ENCODE measurements at places on chromosomes 2 and 18.

- DNase-seq = no peak
Observed at GRCh38 chr2:184463102-184463865, 135.0 kb upstream of the ZNF804A start.

DNA sequence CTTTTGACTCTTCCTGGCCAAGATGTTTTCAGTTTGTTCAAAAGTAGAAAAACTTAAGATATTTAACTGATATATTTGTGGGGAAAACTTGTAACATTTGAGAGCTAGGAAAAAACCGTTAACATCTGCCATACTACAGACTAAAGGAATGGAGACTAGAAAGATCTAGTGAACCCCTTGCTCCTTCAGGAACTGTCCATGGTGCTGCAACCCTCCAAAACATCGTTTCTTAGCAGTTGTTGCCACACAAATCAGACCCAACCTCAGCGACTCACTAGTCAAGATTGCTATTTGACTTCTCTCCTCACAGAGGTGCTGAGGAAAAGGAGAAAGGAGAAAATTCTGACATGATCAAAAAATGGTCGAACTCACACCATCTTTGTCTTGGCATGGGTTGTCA lies 393.8 kb upstream of the LYPD1 start:
- peak; percentile 50 for DNase-seq

GRCh38 chr2:234344012-234344411 lies 152.9 kb downstream of the ARL4C start:
- no peak for DNase-seq

DNA sequence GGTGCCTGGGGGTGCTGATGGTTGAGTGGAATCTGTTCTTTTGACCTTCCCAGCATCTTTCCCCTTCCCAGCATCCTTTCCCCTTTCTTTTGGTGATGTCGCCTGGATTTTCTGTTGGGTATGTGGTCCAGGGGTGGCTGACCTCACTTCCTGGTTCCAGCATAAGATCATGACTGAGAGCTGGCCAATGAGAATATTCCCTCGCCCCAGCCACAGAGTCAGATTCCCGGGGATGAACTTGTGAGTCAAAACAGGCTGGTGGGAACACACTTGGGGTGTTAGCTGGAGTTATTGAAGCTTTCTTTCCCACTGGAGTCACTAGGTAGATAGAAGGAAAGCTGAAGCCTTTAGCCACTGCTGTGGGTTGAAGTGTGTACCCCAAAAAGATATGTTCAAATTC lies 28.0 kb upstream of the FOSL2 start:
- DNase-seq = no peak

DNA sequence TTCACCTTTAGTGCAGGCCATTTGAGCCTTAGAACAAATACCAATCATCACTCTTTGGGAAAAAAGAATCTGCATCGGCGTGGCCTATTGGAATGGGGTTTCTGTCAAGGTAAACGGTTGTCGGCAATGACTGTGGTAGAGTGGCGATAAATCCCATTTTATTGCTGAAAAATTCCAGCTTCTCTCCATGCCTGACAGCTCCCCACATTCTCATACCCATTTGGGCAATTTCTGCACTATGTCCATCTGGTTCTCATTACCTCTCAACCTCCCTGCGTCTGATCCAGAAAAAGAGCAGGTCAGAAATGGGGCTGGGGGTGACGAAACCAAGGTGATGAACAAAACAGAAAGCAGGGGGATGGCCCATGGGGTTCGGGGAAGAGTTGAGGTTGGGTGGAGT lies 254.0 kb downstream of the MEIS1 start:
- no peak for DNase-seq

GRCh38 chr2:196182439-196183171 lies 11.2 kb upstream of the STK17B start:
- DNase-seq = no peak

- no peak for DNase-seq
Observed at GRCh38 chr18:25180973-25181548, 170.9 kb downstream of the ZNF521 start.

- no peak for DNase-seq
Observed at GRCh38 chr2:70044290-70045040, 42.8 kb upstream of the PCBP1 start.

- DNase-seq = peak; percentile 68
Observed at GRCh38 chr2:66577321-66578053, 142.6 kb downstream of the MEIS1 start.

DNA sequence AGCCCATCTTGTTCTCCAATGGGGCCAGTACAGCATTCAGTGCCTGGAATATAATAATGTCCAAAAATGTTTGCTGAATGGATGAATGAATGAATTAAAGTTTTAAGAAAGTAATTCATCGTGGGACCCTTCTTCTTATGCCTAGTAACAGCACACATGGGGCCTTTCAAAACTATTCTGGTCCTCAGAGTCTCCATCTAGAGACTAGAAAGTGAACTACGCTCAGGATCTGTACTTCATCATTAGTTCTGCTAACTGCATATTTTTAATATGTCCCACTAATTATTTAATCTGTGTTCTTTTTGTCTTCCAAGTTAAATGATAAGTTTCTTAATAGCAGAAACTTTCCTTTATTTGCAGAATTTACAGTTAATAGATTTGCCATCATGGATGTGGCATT lies 172.5 kb downstream of the SMAD2 start:
- DNase-seq = no peak

- DNase-seq = no peak
Observed at GRCh38 chr2:237196866-237197618, 111.4 kb downstream of the COPS8 start.

DNA sequence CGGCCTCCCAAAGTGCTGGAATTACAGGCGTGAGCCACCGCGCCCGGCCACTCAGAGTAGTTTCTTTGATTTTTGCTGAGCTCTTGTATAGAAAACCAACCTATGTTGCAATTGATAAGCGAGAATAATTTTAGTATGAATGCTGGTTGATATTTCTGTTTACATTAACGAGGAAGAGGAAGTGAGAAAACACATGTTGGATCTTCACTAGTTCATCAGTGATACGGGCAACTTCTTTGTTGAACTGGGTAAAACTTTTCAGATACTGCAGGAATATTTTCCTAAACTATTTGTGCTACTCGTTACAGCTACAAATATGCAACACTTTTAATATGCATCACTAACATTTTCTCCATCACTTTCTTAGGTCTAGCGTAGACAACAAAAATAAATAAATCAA lies 67.9 kb upstream of the SLC25A52 start:
- no peak for DNase-seq
